ENCODE measurements at places on chromosomes 11 and 22.

DNA sequence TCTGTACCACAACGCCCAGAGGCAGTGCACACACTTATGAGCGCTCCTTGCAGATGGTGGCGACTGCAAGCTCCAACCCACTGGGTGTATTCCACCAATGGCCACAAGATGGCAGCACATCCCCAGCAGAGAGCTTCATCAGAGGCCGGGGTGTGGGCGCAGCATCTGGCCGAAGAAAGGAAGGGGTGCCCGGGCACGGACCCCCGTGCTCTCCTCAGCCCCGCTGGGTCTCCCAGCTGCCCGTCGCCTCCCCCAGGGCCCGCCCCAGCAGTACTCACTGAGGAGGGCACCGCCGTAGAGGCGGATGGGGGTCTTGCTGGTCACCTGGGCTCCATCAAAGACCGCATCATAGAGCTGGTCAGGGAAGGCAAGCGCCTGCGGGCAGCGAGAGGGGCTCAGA, 14.2 kb downstream of the TP53I11 start:
- peak; percentile 50 for DNase-seq

DNA sequence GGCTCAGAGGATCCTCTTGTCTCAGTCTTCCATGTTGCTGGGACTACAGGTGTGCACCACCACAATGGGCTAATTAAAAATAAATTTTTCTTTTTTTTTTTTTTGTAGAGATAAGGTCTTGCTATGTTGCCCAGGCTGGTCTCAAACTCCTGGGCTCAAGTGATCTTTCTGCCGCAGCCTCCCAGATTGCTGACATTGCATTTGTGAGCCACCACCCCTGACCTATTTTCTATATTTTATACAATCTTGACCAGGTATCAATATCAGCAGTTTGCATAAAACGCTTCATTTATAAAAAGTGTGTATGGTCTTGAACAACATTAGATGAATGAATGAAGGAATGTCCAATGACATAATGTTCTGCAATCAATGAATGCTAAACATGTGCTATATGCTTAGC, 9.1 kb upstream of the STX3 start:
- no peak for DNase-seq

GRCh38 chr11:83543706-83544439, 257.7 kb upstream of the CCDC90B start:
- no peak for DNase-seq

GRCh38 chr22:45007391-45008185, 2.2 kb downstream of the PHF21B start:
- DNase-seq, result peak; percentile 39

DNA sequence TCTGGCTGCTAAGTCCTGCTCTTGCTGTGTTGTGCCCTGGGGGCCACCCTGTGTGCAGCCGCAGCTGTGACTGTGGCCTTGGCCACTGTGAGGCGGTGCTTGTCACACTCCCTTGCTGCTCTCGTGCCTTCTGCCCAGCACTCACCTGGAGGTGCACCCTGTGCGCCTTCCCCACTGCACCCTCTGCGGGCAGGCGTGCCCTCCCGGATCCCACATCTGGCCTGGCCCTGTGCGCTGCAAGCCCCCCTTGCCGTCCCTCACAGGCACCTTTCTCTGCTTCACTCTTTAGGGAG, 27.2 kb downstream of the TBX1 start:
- no peak for DNase-seq

GRCh38 chr22:18154821-18155390, 4.9 kb downstream of the USP18 start:
- DNase-seq, result no peak

GRCh38 chr11:17150521-17150920, 57.3 kb downstream of the PIK3C2A start:
- DNase-seq, result no peak

DNA sequence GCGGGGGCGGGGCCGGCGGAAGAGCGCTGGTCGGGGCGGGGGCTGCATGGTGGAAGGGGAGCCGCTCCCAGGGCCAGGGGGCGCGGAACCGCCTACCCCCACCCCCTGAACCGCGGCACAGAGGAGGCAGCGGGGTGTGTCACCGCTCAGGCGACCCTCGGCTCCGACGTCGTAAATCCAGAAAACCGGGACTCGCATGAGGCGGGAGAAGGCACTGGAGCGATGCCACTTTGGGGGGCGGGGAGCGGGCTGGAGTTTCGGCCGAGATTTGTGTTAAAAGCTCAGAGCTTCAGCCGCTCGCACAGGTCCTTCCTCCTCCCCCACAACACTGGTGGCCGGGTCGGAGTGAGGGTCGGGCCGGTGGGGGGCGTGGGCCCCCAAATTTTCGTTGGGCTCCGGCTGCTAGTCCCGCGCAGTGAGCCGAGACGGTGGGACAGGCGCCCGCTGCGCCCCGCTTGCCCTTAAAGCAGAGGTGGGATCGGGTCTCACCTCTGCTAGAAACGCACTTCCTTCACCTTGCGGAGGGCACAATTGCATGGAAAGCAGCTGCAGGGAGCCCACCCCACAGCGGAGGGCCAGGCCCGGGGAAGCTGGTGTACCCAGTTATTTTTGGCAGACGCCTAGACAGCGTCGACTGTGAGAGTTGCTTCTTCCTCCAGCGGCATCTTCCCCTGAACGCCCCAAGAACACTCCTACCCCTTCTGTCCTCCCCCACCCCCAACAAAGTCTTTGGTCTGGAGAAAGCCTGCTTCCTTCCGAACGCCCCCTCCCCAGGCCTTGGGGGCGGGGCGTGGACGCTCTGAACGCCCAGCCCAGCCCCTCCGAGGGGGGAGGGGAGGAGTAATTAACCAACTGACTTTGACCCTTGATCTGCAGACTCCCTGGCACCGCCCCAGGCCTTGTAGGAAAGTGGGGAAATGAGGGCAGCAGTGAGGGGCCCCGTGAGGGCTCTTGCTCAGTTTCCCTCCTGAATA, 1.1 kb downstream of the OVOL1 start:
- DNase-seq, result no peak

- DNase-seq, result no peak
Measured at GRCh38 chr22:26610072-26610958, 7.5 kb downstream of the CRYBB1 start.

GRCh38 chr11:965206-965775, 39.6 kb downstream of the AP2A2 start:
- no peak for DNase-seq

- peak; percentile 35 for DNase-seq
Measured at GRCh38 chr22:24810043-24810749, 4.2 kb downstream of the SGSM1 start.

DNA sequence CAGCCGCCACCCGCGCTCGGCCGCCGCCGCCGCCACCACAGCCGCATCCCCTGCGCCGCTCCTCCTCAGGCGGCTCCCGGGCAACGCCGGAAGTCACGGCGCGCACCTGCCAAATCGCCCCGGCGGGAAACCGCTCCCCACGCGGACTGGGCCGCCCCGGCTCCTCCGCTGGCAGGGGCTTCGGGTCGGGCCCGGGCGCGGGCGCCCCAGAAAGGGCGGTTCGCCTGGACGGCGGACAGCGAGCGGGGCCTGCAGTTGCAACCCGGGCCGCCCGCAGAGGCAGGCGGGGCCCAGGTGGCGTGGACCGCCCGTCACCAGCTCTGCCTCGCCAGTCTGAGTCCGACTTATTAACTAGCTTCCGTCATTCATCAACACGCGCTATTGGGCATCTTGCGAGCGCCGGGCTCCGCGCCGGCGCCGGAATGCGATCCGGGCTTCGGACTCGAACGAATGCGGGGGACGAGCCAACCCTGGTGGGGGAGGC, at the start of gene HIRA:
TSS of gene HIRA (minus strand) at position 85 of the 484 bp plus-strand sequence. CDS start 257 bp downstream, outside the sequence.
- DNase-seq, result peak; percentile 70

DNA sequence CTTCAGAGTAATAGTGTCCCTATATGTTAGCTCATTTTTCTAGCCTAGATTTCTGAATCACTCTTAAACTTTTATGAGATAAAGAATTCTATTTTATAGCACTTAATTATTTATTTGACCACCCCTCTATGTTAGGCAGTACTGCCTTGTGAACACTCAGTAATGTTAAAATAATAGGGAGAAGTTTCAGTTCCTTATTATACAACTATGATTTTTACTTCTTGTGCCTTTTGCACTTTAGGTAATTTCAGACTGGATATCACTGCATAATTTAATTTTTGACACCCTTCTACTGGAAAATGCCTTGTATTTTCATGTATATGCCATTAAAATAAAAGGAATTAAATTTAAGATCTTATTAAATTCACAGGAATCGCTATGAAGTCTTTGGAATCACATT, 3.1 kb downstream of the BCO2 start:
- no peak for DNase-seq

DNA sequence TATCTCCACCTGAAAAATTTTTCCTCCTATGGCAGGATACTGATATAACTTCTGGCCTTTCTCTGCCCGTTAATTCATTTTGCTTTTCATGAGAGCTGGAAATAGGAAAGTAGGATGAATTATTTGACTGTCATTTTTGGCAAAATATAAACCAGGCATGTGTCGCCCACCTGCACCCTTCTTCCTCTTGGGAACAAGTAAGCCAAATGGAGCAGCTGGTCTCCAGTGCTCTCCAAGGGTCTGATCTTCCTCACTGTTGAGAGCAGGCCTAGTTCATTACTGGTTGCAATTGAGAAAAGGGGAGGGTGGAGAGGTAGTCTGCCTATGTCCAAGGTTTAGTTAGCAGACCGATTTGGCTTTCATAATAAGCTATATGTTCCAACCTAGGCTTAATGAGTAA, 582.2 kb downstream of the DLG2 start:
- DNase-seq, result no peak

DNA sequence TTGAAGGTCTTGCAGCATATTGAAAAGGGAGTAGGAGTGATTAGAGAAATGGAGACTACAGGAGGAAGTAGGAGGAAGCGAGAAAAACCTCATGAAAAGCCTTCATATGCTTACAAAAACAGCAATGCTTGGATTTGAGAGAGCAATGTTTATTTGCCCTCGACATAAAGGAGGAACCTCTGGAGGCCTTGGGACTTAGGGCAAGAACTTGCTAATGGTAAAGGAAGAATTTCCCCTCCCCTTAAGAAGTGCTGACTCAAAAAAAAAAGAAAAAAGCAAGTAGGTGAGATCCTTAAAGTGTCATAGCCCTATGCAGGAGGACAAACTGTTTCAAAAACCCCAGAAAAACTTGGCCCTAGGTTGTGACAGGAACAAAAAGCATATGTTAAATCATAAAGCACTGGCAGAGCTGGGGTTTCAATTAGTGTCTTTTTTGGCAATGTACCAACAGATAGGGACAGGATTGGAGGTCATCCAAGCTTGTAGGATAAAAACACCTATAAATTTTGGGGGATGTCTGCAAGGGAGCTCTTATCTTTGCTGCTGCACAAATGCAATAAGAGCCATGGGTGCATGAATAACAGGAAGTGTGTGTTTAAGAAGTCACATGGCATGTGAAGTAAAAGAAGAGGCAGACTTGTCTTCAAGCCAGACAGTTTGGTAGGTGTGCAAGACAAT, 4.9 kb downstream of the GLYAT start:
- DNase-seq, result no peak

GRCh38 chr11:122399375-122399774, 256.1 kb upstream of the UBASH3B start:
- DNase-seq, result no peak

DNA sequence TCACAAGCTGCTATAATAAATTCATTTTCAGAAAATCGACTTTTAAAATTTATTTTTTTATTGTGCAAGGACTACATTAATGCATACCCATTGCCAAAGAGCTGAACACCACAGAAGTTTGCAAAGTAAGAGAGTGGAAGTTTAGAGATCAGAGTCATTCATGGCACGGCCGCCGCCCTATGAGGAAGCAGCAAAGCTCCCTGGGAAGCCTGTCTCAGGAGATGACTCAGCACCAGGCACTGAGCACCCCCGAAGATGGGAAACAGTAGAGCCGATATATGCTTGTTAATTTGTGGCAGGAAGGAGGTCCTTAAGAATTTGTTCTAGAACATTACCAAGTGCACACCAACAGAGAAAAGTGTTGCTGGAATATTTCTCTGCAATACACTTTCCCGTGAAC, 693.7 kb downstream of the OPCML start:
- DNase-seq, result no peak

DNA sequence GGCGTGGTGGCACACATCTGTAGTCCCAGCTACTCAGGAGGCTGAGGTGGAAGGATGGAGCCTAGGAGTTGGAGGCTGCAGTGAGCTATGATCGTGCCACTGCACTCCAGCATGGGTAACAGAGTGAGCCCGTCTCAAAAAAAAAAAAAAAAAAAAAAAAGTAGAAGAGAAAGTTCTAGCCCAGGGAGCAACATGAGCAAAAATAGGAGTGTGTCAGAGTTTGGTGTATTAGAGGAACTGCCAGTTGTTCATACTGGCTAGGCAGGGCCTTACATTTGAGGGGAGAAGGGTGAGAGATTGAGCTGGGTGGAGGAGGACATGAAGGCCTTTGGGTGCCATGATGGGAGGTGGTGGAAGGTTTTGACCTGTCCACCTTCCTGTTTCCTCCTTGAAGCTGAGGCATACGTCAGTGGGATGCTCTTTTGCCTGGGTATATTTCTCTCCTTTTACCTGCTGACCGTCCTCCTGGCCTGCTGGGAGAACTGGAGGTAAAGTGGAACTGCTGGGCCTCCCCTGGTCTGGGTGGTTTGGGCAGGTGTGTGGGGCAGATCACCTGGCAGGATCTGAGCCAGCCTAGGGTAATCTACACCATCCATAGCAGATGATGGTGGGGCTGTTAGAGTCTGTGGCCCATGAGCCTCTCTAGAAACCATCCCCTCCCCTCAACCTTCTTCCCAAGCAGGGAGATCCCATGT, 7.3 kb downstream of the SIDT2 start:
- DNase-seq, result no peak

DNA sequence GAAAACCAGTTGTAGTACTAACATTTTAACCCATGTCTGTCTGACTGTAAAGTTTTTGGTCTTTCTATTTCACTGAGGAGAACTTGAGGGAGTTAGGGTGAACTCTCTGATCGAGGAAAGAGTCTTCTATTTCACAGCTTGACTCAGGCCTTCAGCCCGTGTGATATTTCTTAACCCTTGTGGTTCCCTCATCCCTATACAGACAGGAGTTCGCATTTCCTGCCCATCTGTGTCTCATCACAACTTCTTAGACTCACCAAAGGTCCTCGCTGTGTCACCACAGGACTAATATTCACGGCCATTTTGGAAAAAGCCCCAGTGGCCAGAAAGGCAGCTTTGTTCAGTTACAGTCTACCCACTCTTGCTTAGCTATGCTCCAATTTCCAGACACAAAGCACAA, 172.8 kb downstream of the FAM181B start:
- no peak for DNase-seq

DNA sequence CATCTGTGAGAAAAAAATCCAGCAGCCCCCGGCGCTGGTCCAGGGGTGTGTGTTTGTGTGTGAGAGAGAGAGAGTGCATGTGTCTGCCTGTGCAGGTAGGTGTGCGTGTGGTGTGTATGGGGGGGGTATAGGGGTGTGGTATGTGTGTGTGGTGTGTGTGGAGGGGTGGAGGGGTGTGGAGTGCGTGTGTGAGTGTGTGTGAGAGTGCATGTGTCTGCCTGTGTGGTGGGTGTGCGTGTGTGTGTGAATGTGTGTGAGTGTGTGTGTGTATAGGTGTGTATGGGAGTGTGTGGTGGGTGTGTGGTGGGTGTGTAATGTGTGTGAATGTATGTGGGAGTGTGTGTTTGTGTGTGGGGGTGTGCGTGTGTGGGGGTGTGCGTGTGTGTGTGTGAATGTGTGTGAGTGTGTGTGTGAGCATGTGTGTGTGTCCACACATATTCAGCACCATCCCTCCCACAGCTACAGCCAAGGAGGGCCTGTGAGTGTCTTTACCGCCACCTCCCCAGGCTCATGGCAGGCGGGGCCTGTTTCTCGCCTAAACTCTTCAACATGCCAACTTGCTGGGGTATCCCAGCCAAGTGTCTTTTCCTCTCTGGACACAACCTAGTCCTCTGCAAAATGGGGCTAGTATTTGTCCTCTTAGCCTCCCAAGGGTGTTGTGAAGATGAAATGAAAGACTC, 11.9 kb downstream of the LMO1 start:
- DNase-seq, result no peak

- no peak for DNase-seq
Measured at GRCh38 chr11:39732001-39732400, 1727.5 kb downstream of the LRRC4C start.
